ENCODE measurements at places on chromosomes 6 and 20.

GRCh38 chr6:25295651-25296050 is 16.5 kb downstream of the CARMIL1 start:
- DNase-seq = no peak

DNA sequence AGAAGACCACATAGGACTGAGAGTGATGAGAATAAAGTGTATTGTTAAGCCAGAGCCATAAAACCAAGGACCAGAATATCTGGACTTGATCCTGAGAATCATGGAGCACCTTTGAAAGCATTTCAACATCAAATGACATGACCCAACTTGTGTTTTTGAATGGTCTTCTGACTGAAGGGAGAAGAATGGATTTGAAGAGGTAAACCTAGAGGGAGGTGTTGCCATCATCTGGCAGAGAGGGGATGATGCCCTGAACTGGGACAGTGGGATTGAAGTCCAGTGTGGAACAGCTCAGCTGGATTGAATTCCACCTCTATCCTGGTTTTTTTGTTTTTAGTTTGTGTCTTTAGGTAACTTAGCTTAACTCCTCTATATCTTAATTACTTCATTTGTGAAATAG is 570.0 kb downstream of the TBC1D32 start:
- no peak for DNase-seq

DNA sequence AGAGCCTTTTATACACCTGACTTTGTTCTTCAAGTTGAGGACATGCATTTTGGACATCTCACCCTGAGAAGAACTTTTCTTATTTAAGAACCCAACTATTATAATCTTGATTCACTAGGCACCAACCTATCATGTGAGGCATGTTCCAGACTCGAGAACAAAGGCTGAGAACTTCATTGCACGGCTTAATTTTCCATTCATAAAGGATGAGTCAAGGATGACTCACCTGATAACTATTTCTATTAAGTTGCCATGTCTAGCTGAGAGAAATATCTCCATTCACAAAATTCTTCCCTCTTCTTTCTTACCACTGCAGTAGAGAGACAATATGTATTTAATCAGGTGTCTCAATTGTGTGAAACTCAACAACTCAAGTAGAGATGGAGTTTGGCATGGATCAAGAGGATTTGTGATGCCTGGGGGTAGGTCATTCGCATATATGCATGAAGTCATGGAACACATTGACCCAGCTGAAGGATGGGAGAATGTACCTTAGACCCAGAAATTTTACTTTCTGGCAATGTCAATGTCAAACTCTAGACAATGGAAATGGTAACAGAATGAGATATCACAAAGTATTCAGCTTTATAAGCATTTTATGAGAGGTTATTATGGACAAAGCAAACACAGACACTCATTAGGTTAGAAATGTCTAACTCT is 208.7 kb upstream of the PRND start:
- DNase-seq = no peak

GRCh38 chr6:146481527-146481926 is 62.1 kb upstream of the RAB32 start:
- no peak for DNase-seq

GRCh38 chr20:35135867-35136586 is 11.1 kb downstream of the EDEM2 start:
- DNase-seq = no peak

Data from hippocampal formation (tissue), 2 donors.